ENCODE measurements at places on chromosomes 13 and 19.

GRCh38 chr13:92179223-92179622, 780.8 kb downstream of the GPC5 start:
- DNase-seq, result no peak

GRCh38 chr19:32188921-32189320, 156.5 kb upstream of the ZNF507 start:
- no peak for DNase-seq

GRCh38 chr19:55857149-55857548, 20.8 kb downstream of the NLRP4 start:
- DNase-seq, result no peak

- DNase-seq, result no peak
Observed at GRCh38 chr19:12139269-12139668, 881 bp downstream of the ZNF20 start.

DNA sequence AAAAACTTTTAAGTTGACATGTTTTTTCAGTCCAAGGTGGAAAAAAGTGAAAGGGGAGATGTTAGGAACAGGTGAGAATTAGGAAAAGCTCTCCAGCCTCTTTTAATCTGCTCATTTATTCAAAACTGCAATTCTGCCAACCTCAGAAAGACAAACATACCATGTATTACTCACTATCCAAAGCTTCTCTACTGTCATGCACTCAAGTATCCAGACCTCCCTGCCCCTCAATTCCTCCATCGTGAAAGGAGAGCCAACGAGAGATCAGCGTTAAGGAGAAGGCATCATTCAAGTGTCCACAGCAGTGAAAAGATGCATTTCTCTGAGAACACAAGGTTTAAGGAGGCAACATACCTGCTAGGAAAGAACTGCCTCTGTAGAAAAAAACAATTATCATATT, 24.5 kb downstream of the DIAPH3 start:
- DNase-seq, result no peak

DNA sequence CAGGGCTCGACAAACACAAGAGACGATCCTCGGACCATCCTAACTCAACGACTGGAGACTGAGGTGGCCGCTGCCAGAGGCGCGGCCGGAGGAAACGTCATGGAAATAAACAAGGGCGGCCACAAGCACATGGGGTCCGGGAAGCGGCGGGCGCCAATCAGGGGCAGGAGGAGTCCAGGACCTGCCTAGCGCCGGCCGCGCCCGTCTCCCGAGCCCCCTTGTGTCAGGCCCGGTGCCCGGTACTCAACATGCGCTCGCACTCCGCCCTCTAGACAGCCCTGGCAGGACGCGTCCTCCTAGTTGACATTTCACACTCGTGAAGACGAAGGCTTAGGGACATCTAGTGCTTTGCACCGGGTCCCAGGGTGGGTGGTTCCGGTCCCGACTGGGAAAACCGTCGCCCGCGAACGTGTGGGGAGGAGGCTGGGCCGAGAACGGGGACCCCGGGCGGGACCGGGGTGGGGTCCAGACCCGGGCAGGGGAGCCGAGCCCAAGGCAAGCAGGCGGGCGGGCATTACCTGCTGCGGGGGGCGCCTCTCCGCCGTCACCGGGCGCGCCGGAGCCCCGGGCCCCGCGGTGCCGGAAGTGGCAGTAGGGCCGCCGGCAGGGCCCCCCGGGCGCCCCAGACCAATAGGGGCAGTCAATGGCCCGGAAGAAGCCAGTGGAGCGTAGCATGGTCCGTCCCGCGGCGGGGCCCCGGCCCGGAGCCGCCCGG, 442 bp downstream of the REXO1 start:
- no peak for DNase-seq

DNA sequence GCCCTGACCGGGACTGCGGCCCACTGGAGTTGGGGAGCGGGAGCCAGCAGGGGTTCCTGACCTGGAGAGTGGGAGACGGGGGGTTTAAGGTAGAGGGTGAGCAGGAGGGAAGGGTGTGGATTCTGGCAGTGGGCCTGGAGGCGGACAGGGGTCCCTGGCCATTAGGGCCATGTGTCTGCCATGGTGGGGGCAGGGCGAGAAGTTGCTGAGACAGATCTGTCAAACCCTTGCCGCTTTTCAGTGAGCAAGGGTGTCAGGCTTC, 12.2 kb upstream of the SELENOW start:
- no peak for DNase-seq

DNA sequence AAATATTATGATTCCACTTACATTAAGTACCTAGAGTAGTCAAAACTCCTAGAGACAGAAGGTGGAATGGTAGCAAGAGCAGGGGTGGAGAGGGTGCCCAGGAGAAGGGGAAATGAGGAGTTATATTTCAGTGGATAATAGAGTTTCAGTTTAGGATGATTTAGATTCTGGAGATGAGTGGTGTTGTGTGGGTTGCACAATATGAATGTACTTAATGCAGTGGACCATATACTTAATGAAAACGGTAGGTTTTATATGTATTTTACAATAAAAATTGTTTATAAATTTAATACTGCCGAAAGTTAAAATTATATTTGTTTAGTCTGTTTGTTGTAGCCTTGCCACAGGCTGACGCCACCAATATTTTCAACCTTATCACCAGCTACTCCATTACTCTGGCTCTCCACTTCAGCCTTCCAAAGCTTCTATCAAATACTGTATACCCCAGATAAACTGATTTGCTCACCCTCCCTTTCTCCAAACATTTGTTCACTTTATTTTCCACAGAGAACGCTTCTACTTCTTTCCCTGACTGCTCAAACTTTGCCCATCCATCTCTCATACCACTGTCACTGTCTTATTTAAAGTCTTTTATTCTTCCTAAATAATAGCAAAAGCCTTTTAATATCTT, 1.4 kb upstream of the RBM26 start:
- no peak for DNase-seq

DNA sequence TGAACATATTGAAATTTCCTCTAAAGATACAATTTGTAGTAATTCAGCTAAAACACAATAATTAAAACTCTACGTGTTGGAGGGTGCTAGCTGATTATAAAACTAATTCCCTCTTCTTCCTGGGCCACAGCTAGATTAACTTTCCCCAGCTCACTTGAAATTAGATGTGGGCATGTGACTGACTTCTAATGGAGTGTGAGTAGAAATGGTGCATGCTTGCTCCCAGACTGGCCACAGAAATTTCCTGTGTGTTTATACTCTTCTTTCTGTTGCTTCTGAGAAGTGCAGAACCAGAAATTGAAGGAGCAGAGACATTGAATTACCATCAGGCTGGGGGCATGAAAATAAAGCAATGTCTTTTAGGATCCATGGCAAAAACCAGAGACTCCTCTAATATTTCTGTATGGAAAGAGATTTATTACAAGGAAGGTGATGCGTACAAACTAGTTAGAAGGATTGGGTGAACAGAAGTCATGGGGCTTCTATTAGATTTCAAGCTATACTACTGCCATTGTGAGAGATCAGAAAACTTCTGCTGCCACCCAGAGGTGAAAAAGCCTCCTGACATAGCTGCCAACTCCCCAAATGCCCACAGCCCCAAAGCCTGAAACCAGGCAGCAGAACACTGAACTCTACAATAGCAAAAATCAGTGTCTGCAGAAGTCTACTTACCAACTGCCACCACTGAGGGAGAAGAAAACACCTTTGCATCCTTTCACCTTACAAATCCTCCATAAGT, 379.2 kb upstream of the MIR17HG start:
- no peak for DNase-seq

DNA sequence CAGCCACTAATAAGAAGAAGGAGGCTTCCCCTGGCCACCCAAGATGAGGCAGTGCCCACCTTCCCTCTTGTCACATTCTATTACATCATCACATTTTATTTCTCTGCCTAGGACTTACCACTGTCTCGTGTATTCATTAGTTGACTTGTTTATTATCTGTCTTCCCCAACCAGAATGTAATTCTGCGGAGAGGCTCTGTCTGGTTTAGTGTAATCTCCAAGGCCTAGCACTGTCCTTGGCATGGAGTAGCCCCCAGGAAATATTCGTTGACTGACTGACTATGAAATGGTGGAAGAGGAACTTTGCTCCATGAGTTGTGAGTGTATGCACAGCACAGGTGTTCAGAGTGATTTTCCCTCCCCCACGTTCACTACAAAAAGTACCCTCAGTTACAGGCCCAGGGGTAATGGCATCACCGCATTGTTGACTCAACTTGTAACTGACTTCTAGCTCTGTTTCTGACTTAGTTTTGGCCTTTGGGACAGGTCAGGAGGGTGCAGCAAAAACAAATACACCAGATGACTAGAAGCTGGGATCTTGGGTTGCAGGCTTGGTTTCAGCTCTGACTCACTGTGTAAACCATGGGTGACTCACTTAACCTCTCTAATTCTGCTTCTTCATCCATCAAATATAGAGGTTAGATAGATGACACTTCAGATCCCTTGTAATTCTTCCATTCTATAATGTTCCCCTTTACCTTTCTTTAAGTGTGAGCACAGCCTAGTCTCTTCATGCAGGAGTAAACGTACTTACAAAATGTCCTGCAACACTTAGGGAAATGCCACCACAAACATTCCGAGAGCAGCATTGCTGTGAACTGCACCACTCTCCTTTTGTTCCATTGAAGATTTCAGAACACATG, 229.7 kb downstream of the KCNRG start:
- DNase-seq, result peak; percentile 14

GRCh38 chr13:73960474-73960873, 173.7 kb downstream of the KLF12 start:
- no peak for DNase-seq

GRCh38 chr13:28872427-28873176, 52.5 kb downstream of the MTUS2 start:
- no peak for DNase-seq

- DNase-seq, result no peak
Observed at GRCh38 chr19:23528376-23528775, 133.1 kb upstream of the ZNF91 start.

DNA sequence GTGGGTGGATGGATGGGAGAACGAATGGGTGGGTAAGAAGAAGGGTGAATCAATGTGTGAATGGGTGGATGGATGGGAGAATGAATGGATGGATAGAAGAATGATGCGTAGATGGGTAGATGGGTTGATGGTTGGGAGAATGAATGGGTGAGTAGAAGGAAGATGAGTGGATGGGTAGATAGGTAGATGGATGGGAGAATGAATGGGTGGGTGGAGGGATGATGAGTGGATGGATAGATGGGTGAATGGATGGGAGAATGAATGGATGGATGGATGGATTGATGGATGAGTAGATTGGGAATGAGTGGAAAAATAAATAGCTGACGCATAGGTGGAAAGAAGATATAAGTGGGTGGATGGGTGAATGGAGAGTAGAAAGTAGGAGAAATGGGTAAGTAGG, 16.5 kb downstream of the VSTM2B start:
- DNase-seq, result no peak

- no peak for DNase-seq
Observed at GRCh38 chr19:6362351-6362801, 1.0 kb downstream of the CLPP start.

DNA sequence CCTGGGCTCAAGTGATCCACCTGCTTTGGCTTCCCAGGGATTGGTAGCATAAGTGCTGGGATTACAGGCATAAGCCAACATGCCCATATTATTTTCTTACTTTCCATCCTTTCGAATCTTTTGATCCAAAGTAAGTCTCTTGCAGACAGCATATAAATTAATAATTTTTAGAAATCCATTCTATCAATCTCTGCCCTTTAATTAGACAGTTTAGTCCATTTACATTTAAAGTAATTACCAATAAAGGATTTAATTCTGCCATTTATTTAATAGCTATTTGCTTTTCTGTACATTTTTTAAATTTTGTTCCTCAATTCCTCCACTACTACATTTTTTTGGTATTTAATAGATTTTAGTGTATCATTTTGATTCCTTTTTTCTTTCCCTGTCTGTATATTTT, 7.3 kb upstream of the URI1 start:
- DNase-seq, result no peak

DNA sequence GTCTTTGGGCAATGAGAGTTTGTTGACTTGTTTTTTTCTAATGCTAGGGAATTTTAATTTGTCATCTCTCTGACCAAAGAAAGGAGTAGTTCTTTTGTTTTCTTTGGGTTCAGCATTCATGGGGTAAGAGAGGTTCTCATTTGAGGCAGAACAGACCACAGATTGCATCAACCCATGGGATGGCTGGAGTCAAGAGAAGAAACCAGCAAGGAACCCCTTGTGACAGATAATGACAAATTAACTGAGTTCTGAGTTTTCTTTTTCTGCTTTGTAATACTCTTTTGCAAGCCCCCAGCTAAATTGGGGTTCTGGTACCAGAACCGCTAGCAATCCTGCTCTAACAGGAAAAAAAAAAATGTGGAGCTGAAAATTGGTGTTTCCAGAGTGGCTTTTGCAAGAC, 864.1 kb downstream of the DIAPH3 start:
- no peak for DNase-seq

DNA sequence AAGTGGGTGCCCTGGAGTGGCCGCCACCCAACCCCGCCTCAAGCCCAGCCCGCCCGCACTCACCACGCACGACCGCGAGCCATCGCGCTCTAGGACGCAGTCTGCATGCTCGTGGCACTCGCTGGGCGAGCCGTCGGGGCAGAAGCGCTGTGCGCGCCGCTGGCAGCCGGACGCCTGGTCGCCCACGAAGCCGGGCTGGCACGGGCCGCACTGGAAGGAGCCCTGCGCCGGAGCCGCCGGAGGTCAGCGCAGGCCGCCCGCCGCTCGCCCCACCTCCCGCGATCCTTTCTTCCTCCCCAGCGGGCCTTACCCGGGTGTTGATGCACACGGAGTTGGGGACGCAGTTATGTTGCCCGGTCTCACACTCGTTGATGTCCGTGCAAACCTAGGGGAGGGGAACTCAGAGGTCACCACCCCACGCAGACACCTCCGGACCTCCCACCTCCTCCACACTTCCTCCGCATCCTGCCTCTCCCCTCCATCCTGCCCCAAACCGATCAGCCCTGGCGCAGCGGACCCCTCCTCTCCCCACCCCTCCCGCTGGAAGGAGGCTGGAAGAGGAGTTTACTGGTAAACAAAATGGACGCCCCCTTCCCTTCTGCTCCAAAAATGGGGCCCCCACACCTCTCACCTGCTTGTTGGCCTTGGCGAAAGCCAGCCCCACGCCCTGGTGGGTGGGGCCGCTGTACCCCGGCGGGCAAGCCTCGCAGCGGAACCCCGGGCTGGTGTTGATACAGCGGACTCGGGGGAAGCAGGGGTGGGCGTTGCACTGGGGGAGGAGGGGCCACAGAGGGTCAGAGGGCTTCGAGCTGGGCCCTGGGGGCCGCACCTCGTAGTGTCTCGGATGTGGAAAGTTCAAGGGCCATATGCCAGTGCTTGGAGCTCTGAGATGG, 2.3 kb downstream of the COMP start:
- no peak for DNase-seq

DNA sequence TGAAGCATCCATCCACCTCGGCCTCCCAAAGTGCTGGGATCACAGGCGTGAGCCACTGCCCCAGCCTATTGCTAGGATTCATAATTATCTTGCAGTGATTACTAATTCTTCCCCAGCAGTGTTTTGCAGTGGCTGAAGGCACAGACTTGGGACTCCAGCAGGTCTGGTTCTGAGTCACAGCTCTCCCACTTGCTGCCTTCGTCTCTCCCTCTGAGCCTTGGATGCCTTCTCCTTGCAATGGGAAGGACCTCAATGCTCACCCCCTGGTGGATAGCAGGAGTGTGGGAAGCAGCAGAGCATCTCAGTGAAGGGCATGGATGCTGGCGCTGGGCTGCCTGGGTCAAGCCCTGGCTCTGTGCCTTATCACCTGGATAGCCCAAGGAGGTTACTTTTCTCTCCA, 37.6 kb upstream of the SHKBP1 start:
- no peak for DNase-seq
